NCI-H446 treated with DMSO at 0.1 percent for 48 hours (cell line): ENCODE measurements at places on chromosomes 1 and 21.
A peak's percentile ranks its signal among the peaks of the same experiment; 100 is the strongest.

- DNase-seq, result no peak
Measured at GRCh38 chr1:98653123-98653522, 8.4 kb upstream of the SNX7 start.

DNA sequence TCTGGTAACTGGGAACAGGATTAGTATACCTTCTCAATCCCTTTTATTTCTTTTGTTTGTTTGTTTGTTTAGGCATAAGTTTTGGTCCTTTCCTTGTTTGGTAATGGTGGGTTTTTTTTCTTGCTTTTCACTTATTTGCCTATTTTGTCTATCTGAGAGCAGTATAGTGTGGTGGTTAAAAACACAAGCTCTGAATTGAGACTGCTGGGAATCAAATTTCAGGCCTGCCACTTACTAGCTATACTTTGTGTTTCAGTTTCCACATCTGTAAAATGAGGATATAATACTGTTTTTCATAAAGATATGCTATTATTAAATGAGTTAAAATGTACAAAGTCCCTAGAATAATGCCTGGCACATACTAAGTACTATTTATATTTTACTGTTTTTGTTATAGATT lies 81.6 kb upstream of the IVNS1ABP start:
- no peak for DNase-seq

- peak; percentile 14 for DNase-seq
Measured at GRCh38 chr1:58456470-58456869, 90.1 kb downstream of the OMA1 start.

DNA sequence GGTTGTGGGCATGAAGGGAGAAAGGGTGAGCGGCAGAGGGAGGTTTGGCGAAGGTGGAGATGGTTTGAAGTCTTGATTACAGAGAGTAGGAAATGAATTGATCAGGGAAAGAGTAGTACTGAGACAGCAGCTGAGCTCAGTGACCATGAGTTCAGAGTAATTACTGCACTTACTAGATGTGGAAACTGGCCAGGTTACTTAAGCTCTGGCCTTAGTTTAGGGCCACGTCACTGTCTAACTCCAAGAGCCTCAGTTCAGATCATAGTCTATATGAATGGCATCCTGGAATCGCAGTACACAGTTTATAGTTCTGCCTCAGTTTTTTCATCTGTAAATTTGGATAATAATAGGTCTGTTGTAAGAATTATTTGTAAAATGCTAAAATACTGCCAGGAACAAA lies 78.1 kb downstream of the KCTD3 start:
- DNase-seq, result no peak

DNA sequence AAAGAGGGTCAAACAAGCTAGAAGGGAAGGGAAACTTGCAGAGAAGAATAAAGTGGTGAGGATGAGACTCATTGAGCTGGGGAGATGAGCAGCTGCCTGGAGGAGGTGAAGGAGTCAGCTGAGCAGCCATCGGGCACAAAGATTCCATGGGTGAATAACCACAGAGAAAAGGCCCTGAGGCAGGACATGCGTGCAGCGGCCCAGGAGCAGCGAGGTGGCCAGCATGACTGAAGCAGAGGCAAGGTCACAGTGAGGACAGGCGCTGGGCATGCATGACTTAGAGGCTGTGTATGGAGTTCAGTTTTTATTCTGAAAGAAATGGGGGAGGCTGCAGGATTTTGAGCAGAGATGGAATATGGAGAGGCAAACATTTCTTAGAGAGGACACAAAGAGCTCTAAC lies 24.9 kb downstream of the OLFML2B start:
- DNase-seq, result no peak

GRCh38 chr1:43839056-43839455 lies 94.5 kb upstream of the ARTN start:
- DNase-seq, result no peak

GRCh38 chr1:216722821-216723220 lies 408 bp downstream of the ESRRG start:
- DNase-seq, result no peak

DNA sequence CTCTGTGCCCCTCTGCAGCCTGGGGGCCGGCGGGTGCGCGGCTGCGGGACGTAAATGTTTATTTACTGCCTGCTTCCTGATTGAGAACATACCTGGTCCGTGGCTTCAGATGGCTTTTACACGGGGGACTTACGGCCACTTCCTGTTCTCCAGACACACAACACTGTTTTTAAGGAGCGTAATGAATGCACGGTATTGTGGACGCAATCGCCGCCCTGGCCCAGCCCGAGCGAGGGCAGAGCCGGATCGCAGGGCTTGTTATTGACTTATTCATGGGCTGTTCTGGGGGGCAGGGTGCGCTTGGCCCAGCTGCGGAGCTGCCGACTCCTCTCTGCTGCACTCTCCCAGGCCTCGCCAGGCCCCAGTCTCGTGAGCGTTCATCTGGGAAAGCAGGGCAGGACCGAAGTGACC lies 52.8 kb upstream of the ACTRT2 start:
- DNase-seq, result no peak

- no peak for DNase-seq
Measured at GRCh38 chr21:34147792-34148418, 74.5 kb downstream of the MRPS6 start.

DNA sequence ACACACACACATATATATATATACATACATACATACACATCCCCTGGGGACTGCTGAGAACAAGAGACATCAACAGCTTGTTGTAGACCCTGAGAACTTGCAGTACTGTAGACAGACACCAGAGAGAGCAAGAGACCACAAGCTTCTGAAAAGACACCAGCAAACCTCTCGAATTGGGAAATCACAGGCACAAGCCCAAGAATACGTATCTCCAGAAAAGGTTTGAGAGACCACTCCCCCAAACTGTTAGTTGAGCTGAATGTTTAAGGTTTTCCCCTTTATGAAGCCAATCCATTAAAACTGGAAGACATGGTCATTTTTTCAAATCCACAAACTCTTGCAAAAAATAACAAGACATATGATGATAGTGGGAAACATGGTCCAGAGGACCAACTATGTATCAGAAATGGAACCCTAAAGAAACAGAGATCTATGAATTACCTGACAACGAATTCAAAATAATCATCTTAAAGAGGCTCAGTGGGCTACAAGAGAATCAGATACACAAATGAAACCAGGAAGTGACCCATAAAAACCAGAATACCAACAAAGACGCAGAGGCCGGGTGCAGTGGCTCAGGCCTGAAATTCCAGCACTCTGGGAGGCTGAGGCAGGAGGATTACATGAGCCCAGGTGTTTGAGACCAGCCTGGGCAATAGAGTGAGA lies 45.1 kb downstream of the SLC2A1 start:
- peak; percentile 63 for DNase-seq

- DNase-seq, result no peak
Measured at GRCh38 chr1:94056171-94056570, 64.8 kb downstream of the ABCA4 start.

- DNase-seq, result no peak
Measured at GRCh38 chr1:43874716-43875115, 58.9 kb upstream of the ARTN start.

DNA sequence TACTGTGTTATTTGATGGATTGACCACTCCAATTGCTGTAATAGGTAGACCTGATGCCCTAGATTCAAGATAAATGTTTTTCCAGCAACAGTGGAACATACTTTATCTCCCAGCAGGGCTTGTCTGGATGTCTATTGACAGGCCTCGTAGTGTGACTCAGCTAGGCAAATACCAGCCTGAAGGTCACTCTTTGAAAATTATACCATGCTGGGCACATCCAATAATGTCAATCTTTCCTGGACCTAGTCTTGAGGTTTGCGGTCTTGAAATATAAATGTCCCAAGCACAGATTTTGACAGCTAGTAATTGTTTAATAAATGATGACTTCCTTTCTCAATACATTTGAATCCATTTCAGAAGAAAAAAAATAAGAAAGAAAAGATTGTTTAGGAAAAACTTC lies 1138.0 kb upstream of the TMPRSS15 start:
- DNase-seq, result no peak

DNA sequence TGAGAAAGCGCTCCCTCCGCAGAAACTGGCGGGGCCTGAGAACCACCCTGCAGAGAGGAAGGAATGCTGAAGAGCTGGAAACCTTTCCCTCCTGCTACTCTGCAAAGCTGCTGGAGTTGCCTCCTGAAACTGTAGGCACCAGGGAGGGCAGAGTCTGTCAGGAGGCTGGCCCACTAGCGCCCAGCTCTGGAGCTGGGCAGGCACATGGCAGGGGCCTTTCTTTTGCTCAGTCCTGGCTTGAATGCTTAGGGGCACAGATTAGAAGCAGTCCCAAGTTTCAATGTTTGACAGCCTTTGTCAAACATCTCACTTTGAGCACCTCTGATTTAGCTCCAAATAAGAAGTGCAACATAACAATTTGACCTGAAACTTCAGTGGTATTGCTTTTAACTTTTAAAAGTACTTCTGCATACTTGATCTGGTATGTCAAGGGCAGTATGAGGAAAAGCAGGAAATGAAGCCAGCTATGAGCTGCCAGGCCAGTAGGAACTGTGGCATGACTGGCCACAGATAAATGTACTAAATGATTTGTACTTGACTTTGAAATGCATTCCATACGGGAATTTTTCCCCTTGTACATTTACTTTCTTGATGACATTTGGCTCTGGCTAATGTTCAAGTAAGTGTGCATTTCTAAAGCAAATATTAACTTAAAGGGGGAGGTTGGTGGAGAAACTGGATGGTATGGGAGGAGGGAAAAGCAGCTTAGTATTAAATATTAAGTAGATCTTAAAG lies 7.2 kb downstream of the C1orf116 start:
- no peak for DNase-seq

GRCh38 chr1:27689423-27690173 lies 17.6 kb upstream of the IFI6 start:
- DNase-seq, result no peak

DNA sequence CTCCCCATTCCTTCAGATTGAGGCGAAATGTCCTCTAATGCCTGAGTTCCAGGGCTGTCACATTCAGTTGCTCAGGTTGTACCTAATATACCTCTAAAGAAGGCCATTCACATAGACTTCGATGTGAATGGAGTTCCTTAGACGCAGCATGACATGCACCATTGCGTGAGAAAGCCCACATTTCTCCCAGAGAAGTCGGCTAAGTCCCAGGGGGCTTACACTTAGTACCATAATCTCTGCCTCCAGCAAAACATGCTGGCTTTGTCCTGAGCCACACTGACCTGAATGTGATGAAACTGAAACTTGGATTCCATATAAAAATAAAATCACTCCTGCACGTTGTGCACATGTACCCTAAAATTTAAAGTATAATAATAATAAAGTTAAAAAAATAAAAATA lies 23.2 kb upstream of the SLC2A1 start:
- DNase-seq, result no peak
